ENCODE measurements at places on chromosomes 5 and 9.

DNA sequence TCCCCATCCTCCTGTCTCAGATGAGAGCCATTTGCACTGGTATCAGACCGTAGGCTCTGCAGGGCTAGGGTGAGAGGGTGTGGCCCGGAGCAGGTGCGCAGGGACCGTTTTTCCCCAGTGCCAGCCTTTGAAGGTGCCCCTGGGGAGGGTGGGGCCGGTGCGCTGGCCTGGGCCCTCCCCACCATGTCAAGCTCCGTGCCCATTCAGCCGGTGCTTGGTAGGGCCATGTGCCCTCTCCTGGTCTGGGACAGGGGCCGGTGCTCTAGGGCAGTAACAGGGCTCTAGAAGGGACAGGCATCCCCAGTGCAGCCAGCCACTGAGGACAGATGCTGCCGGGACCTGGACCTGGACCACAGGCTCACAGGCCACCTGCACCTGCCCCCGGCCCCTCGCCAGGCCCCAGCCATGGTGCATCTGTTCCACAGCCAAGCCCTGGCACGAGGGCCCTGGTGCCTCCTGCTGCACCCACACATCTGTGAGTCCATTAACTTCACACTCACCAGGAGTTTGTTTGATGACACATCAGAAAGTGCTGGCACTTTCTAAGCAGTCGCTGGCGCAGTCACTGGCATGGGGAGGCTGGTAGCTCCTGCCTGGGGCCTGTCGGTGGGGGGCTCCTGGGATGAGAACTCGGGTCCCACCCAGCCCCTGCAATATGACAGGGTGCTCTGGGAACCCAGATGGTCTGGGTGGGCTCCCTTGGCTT is 5.0 kb upstream of the QRFP start:
- no peak for DNase-seq

GRCh38 chr9:79246170-79246569 is 325.6 kb upstream of the TLE4 start:
- DNase-seq, result no peak

DNA sequence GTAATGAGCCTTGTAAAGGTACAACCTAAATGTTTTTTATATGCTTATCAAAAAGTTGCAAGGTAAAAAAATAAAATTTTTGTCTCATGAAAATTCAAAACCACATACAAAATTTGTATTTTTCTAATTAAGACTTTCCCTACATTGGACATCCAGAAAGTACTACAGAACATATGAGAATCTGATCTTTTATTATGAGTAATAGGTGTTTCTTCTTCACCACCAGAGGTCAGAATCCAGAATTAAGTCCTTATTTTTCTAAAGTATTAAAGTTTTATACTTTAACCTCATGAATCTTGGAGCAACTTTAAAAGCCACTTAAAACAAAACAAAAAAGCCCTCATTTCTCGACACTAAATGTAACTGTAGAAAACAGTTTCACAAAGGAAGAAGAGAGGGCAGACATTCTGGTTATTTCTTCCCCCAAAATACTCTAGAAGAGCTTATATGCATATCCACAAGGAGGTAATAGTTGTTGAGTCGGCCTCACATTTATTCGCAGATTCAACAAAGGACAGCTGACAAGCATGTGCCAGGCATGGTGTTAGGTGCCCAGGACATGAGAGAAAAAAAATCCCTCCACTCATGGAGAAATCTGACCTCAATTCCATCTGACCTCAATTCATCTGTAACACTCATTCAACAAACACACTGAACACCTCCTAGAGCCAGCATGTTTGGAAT is 69.3 kb downstream of the MLLT3 start:
- DNase-seq, result no peak

DNA sequence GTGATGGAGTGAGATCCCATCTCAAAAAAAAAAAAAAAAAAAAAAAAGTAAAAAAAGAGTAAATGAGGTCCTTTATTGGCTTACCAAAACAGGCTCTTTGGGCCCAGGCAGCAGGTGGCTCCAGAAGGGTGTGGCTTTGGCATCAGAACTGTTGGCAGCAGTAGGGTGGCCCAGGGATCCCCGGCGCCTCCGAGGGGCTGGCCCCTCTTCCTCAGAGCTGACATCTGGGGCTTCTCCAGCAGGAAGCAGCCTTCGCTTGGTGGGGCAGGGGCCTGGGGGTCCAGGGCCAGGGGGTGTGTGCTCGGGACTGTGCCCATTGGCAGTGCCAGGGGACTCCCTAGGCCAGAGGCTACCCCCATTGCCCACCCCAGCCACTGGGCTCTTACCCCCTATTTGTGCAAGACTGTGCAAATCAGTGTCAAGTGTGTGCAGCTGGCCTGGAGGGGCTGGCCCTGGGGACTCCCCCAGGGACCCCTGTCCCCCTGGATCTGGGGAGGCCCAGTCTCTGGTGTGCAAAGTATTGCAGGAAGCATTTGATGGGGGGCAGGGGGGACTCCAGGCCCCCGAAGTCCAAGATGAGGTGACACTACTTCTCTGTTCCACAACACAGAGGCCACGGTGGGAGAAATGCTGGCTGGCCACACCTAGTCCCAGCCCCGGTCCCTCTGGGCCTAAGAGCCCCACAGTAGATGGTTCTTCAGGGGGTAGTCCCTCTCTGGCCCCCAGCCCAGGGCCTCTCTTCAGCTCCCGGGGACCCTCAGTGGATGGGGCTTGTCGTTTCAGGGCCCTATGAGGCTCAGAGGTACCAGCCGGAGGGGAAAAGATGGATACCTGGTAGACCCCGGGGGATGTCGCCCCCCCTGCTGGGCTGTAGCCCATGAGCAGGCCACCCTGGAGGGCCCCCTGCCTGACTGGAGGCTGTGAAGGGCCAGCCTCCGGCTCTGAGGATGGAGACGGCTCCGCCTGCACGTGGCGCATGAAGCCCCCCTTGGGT is 4.7 kb upstream of the STOML2 start:
- no peak for DNase-seq

GRCh38 chr9:81517954-81518353 is 171.4 kb downstream of the TLE1 start:
- DNase-seq, result no peak

DNA sequence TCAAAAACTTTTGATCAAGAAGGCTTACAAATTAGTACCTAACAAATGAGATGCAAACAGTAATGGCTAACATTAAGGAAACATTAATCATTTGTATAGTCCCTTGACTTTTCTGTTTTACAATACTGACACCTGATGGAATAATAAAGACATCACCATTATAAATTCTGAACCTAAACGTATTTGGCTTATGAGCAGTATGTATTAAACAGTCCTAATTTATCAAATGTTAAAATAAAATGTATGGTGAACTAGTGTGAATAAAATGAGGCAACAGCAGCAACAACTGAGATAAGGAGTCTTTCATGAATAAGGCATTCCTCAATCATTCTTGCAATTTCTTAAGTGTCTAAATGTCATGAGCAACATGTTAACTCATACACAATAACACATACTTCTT is 6.0 kb downstream of the PUM3 start:
- no peak for DNase-seq

All from brain pericyte (primary cell).